IPS-NIHi11 (cell line): ENCODE measurements at places on chromosomes 1 and 21.
A peak's percentile ranks its signal among the peaks of the same experiment; 100 is the strongest.

GRCh38 chr1:41673806-41674205 lies 189.3 kb upstream of the EDN2 start:
- no peak for DNase-seq

GRCh38 chr21:40272037-40272436 lies 404.8 kb downstream of the PCP4 start:
- DNase-seq: no peak

GRCh38 chr1:55490547-55490946 lies 275.4 kb upstream of the USP24 start:
- DNase-seq: no peak

GRCh38 chr1:238991765-238992495 lies 394.4 kb upstream of the CHRM3 start:
- DNase-seq: no peak

DNA sequence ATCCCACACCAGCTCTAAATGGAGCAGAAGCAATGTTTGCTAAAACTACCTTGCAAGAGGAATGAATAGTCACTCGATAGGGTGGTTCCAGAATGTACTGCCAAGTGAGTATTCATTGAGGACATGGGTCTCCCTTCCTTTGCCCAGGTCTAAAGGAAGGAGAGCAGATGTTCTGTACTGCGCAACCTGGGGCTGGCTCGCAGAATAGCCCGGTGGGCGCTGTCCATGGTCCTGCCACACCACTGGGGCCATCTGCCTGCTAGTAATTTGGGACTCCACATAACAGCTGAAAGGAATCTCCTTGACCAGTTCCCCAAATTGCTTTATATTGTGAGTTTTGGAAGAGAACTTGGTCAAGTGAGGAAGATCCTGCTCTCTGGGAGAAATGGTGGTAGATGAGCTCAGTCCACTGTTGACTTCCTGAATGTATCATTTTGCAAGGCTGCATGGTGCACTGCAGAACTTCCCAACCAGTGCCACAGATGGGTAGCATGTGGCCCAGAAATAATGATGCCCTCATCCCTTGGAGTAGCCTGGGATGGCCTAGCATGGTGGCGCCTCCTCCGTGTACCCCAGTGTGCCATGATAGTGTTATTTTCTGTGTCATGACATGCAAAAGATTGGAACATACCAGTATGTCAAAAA lies 5.7 kb downstream of the SLC6A17 start:
- peak; percentile 92 for DNase-seq

GRCh38 chr1:243921111-243921510 lies 71.1 kb upstream of the AKT3 start:
- no peak for DNase-seq

DNA sequence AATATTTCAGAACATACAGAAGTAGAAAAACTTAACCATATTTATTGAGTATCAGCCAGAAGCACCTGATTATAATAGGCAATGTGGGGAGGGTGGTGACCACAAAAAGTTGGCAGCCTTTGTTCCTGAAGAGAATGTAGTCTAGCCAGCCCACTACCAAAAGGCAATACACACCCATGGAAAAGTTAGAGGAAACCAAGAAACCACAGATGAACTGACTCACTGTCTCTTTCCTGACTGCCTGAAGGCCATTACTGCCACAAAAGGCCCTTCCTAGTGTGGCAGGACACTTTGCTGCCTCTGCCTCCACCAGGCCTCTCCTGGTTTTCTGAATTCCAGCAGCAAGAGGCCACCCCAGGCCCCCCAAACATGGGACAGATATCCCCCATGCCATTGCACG lies 14.6 kb upstream of the PROX1 start:
- DNase-seq: no peak

DNA sequence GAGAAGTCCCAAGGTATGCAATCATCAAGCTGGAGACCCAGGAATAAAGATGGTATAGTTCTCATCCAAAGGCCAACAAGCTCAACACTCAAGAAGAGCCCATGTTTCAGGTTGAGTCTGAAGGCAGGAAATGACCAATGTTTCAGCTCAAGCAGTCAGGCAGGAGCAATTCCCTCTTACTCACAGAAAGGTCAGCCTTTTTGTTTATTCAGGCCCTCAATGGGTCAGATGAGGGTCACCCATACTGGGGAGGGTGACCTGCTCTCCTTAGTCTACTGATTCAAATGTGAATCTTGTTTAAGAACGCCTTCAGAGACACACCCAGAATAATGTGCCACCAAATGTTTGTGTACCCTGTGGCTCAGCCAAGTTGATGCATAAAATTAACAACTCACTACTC lies 262.4 kb downstream of the USP25 start:
- no peak for DNase-seq

DNA sequence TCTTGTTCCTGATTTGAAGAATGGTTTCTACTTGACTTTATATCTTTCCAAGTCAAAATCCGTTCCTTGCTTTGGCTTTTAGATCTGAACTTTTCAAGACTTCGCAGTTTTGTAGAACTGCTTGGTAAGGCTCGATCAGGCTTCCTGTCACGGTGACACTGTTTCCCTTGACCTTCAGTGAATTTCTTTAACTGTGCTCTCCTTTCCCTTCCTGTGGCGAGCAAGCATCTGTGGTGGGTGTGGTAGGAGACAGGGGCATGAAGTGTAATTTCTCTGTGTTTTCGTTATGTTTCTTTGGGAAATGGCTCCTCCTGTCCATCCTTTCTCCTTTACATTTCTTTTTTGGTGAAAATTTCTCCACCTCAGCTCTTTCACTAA lies 10.4 kb downstream of the STYXL2 start:
- no peak for DNase-seq
